Neuronal stem cell (in vitro differentiated cells): ENCODE measurements at places on chromosomes 2 and 18.
A peak's percentile ranks its signal among the peaks of the same experiment; 100 is the strongest.

- no peaks in the 10 kb centered on the region for H3K4me1 ChIP-seq
- no peak for DNase-seq
- no peaks in the 10 kb centered on the region for H3K36me3 ChIP-seq
- H3K4me3 ChIP-seq, result no peak overlapping the region
These were observed 22.9 kb downstream of the DOK1 start for GRCh38 chr2:74577448-74577847.

DNA sequence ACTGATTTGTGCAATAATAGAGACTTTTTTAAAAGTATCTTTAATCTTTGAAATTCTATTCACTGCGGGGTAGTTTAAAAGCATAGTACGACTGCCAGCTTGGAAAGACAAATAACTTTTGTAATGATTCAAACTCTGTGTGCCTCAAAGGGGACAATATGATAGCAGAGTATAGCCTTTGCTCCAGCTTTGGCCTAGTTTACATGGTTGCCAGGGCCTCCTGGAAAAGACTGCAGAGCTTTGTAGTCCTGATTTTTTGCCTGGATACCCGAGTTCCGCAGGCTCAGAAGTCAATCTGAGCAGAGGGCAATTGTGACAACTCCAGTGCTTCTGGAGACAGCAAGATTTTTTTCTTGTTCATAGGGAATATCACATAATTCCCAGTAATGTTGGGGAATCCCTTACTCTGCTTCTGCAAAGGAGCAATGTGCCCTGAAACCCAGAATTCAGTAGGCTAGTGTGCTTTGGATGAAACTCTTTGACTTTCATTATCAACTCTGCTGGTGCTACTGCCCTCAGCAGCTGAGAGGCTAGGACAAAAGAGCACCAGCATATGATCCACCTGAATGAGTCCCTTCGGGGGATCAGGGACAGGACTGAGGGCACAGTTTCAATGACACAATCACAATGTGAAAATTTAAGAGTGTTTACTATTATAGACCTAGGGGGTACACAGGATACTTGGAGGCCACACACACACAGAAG, 768.1 kb downstream of the TMEM182 start:
- H3K36me3 ChIP-seq, result no peaks in the 10 kb centered on the region
- peaks cover 19% of the 10 kb centered on the region for H3K4me1 ChIP-seq
- no peaks in the 10 kb centered on the region for H3K27me3 ChIP-seq

- H3K4me1 ChIP-seq, result no peaks in the 10 kb centered on the region
- no peaks in the 10 kb centered on the region for H3K27me3 ChIP-seq
- no peak for DNase-seq
- no peaks in the 10 kb centered on the region for H3K36me3 ChIP-seq
- H3K4me3 ChIP-seq, result no peak overlapping the region
- H3K27ac ChIP-seq, result no peak overlapping the region
These were observed 116.9 kb downstream of the NR4A2 start for GRCh38 chr2:156215656-156216055.

- peaks cover 7% of the 10 kb centered on the region for H3K27me3 ChIP-seq
- DNase-seq, result no peak
- H3K27ac ChIP-seq, result no peak overlapping the region
- no peaks in the 10 kb centered on the region for H3K36me3 ChIP-seq
- peaks cover 33% of the 10 kb centered on the region for H3K4me1 ChIP-seq
- H3K4me3 ChIP-seq, result no peak overlapping the region
These were observed 7.2 kb downstream of the PCARE start for GRCh38 chr2:29066997-29067605.

DNA sequence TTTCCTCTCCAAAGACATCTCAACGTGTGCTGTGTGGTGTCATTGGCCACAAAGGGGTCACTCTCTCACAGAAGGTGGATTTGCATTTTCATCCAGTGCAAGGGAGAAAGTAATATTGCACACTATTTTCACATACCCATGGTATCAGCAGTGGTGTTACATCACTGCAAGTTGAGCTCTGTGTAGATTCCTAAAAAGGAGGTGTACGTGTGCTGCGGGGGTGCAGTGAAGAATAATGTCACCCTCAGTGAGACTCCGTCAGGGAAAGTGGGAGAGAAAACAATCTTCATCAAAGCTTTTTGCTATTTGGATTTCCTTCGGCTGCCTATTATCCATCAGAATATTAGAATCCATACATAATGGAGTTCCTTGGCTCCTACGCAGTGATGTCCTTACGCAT, 733.8 kb upstream of the FANCL start:
- no peak for DNase-seq
- no peak overlapping the region for H3K27ac ChIP-seq
- H3K27me3 ChIP-seq, result peaks cover 22% of the 10 kb centered on the region
- H3K36me3 ChIP-seq, result no peaks in the 10 kb centered on the region

DNA sequence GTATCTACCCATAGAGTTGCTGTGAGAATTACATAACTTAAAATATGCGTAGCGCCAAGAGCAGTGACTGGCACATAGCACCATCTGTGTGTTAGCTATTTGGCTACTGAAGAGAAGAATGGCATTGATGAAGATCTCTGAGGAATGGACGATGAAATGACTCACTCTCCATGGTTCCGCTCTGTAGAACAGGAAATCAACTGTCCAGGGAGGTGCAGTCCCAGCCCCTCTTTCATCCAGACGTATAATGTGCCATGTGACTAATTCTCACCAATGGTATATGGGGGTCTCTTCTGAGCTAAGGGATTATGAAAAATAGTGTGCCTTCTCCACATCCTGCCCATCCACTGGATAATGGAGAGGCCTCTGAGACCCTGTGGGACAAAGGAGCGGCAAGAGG, 254.8 kb downstream of the CYP26B1 start:
- no peaks in the 10 kb centered on the region for H3K4me1 ChIP-seq
- no peak overlapping the region for H3K4me3 ChIP-seq
- H3K36me3 ChIP-seq, result no peaks in the 10 kb centered on the region
- H3K27ac ChIP-seq, result no peak overlapping the region

DNA sequence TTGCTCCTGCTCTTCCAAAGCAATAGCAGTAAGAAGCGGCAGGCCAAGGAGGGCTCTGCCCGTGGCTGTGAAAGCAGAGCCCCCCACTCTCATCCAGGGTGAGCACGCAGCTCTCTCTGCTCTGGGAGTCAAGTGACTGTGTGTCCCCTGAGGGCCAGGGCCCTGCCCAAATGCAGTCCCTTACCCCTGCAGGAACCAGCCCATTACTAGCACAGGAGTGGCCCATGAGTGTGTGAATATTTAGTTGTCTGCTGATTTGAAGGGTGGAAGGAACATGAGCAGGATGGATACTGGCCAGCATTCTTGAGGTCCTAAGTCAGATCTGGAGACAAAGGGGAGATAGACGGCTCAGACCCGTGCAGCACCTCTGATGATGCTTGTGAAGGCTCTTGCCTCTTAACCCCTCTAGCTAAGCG, 69.7 kb upstream of the FOSL2 start:
- H3K36me3 ChIP-seq, result no peaks in the 10 kb centered on the region
- H3K27ac ChIP-seq, result peak overlapping the region; percentile 93
- H3K4me1 ChIP-seq, result peaks cover 12% of the 10 kb centered on the region
- H3K4me3 ChIP-seq, result no peak overlapping the region

- no peak for DNase-seq
- no peaks in the 10 kb centered on the region for H3K4me1 ChIP-seq
- no peak overlapping the region for H3K4me3 ChIP-seq
- H3K36me3 ChIP-seq, result no peaks in the 10 kb centered on the region
- no peak overlapping the region for H3K27ac ChIP-seq
These were observed 57.7 kb upstream of the SLC1A4 start for GRCh38 chr2:64931246-64932115.

GRCh38 chr2:200221055-200221955, 85.2 kb upstream of the SPATS2L start:
- peaks cover 2% of the 10 kb centered on the region for H3K4me1 ChIP-seq
- no peak for DNase-seq
- no peak overlapping the region for H3K4me3 ChIP-seq
- H3K36me3 ChIP-seq, result no peaks in the 10 kb centered on the region
- no peak overlapping the region for H3K27ac ChIP-seq

GRCh38 chr2:949384-950079, 1.1 kb upstream of the SNTG2 start:
- H3K27ac ChIP-seq, result no peak overlapping the region
- H3K4me3 ChIP-seq, result peak overlapping the region; percentile 90
- H3K27me3 ChIP-seq, result peaks cover 4% of the 10 kb centered on the region
- no peak for DNase-seq
- no peaks in the 10 kb centered on the region for H3K36me3 ChIP-seq

DNA sequence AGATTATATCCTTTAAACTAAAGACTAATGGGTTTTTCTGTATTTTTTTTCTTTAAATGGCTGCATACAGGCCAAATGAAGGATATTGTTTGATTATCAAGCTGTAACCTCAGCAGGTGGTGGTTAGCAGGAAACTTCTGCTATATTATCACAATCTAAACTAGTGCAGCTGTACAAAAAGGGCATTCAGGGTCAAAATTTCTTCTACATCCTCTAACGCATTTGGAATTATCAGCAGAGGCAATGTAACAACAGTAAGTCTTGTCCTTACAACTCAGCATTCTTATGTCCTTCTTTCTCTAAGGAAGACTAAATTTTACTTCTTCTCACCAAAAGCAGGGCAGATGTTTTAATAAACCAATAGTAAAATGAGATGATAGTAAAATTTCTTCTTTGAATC, 135.8 kb upstream of the FN1 start:
- no peaks in the 10 kb centered on the region for H3K27me3 ChIP-seq
- H3K27ac ChIP-seq, result no peak overlapping the region
- no peaks in the 10 kb centered on the region for H3K36me3 ChIP-seq
- no peaks in the 10 kb centered on the region for H3K4me1 ChIP-seq
- DNase-seq, result no peak

- H3K4me1 ChIP-seq, result peaks cover 2% of the 10 kb centered on the region
- DNase-seq, result no peak
- no peaks in the 10 kb centered on the region for H3K36me3 ChIP-seq
- no peaks in the 10 kb centered on the region for H3K27me3 ChIP-seq
- no peak overlapping the region for H3K4me3 ChIP-seq
These were observed 24.7 kb upstream of the FAM124B start for GRCh38 chr2:224426656-224427055.

- no peaks in the 10 kb centered on the region for H3K36me3 ChIP-seq
- no peak for DNase-seq
- H3K27ac ChIP-seq, result no peak within 1 kb of the TSS
- no peak within 1 kb of the TSS for H3K4me3 ChIP-seq
These were observed at the start of gene TCF23 for GRCh38 chr2:27148801-27149439. TCF23 (plus strand) TSS chr2:27149004; CDS start chr2:27149134, 130 bp downstream.

DNA sequence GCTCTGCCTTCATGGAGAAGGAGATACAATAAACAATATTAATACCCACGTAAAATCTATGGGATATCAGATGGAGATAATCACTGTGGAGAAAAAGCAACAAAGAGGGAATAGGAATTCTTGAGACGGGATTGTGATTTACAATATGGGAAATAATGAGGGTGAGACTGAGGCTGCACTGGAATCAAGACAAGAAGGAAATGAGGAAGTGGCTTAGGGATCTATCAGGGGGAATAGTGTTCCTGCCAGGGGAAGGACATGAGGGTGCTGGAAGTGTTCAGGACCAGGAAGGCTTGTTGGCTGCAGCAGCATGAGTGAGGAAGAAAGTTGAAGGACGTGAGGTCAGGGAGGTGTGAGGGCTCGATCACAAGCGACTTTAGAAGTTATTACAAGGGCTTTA, 182.4 kb downstream of the DYSF start:
- peaks cover 5% of the 10 kb centered on the region for H3K4me1 ChIP-seq
- H3K27ac ChIP-seq, result no peak overlapping the region
- peaks cover 4% of the 10 kb centered on the region for H3K27me3 ChIP-seq
- H3K36me3 ChIP-seq, result no peaks in the 10 kb centered on the region

DNA sequence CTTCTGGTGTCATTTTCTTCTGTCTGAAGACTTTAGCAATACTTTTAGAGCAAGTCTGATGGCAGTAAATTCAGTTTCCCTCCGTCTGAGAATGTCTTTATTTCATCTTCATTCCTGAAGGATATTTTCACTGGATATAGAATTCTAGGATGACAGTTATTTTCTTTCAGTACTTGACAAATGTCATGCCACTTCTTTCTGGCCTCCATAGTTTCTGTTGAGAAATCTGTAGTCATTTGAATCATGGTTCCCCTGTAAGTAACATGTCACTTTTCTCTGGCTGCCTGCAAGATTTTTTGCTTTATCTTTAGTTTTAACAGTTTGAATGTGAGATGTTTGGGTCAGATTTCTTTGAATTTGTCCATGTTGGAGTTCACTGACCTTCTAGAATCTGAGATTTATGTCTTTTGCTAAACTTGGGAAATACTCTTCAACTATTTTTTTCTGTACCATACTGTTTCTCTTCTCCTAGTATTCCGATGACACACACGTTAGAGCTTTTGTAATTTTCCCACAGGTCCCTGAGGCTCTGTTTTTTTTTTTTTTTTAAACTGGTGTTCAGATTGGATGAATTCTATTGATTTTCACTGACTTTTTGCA, 30.2 kb downstream of the RMND5A start:
- H3K4me1 ChIP-seq, result no peaks in the 10 kb centered on the region
- no peak overlapping the region for H3K4me3 ChIP-seq
- DNase-seq, result no peak
- no peak overlapping the region for H3K27ac ChIP-seq
- H3K36me3 ChIP-seq, result peaks cover 8% of the 10 kb centered on the region

DNA sequence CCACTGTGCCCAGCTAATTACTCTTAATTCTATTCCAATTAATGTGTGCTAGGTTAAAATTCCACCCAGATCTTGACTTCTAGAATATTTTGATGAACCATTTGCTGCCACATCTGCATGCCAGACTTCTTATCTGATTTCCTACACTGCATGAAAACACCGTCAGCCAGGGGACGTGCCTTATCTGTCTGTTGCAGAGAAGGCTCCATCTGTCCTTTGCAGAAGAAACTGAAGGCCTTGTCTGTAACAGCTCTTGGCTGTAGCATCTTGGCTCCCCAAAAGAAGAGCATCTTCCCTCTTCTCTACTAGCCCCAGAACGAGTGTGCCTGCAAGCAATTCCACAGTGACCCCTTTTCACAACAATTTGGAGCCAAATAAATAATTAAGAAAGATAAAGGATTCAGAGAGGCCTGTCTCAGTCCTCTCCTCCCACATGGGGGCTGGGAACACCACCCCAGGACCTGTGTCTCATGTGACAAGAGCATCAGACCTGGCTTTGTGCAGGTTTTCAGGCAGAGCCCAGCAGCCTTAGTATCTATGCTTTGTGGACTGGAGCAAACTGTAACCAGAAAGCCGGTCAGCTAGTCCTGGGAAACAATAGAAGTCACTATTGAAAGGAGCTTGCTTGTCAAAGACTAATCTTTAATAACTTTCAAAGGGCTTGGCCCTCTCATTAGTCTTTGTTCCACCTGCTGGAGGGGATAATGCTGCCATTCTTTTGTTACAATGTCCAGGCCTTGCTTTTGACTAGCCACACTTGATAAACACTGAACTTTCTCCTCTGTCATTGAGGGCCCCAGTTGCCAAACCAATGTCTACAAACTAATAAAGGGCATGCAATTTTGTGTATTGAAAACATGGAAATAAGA, 84.0 kb upstream of the NEUROD1 start:
- no peak for DNase-seq
- peak overlapping the region; percentile 9 for H3K27ac ChIP-seq
- no peak overlapping the region for H3K4me3 ChIP-seq
- H3K36me3 ChIP-seq, result no peaks in the 10 kb centered on the region
- H3K4me1 ChIP-seq, result no peaks in the 10 kb centered on the region
- no peaks in the 10 kb centered on the region for H3K27me3 ChIP-seq

GRCh38 chr2:159684796-159685195, 27.5 kb upstream of the MARCHF7 start:
- H3K4me1 ChIP-seq, result peaks cover 1% of the 10 kb centered on the region
- no peak overlapping the region for H3K27ac ChIP-seq
- no peak for DNase-seq
